ENCODE measurements at places on chromosomes 5 and 9.

DNA sequence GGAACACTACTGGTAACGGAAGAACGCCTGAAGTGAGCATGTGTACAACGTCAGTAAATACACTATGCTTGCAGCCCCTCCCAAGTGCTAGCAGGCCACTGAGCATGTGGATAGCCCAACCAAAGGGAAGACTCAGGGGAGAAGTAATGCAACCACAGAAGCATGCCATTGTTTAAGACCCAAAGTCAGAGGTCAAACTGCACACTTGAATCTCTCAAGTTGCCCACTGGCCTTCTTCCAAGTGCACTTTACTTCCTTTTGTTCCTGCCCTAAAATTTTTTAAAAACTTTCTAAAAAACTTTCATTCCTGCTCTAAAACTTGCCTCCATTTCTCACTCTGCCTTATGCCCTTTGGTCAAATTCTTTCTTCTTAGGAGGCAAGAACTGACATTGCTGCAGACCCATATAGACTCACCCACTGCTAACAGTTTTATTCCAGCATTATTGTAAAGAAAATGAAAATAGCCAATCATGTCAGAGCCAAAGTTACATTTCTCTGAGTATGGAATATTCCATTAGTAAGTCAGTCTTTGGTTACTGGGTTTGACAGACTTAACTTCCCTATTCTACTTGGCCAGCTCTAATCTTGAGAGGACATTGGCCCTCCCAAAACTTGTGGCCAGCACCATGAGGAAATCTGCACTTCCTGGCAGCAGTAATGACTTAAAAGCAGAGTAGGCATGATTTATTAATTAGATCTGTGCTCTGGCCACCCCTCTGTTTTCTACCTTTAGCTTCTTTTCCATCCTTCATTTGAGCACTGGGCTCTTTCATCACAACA is 76.9 kb downstream of the TSSK1B start:
- no peak for DNase-seq

GRCh38 chr5:17187786-17188170 is 29.7 kb upstream of the BASP1 start:
- DNase-seq, result no peak

- DNase-seq, result no peak
Measured at GRCh38 chr9:101038488-101038887, 10.0 kb downstream of the PLPPR1 start.

GRCh38 chr5:113218200-113218599 is 216.6 kb downstream of the TSSK1B start:
- DNase-seq, result no peak

GRCh38 chr5:79787448-79787847 is 97.8 kb downstream of the CMYA5 start:
- no peak for DNase-seq

DNA sequence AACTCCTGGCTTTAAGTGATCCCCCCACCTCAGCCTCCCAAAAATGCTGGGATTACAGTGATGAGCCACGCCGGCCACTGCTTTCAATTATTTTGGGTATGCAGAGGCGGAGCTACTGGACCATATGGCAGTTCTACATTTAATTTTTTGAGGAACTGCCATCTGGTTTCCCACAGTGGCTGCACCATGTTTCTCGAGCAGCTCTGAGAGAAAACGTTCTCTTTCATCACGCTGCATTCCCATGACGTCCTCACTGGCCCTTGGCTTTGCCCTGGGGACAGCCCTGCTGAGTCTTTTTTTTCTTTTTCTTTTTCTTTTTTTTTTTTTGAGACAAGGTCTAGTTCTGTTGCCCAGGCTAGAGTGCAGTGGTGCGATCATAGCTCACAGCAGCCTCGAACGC is 35.5 kb upstream of the GRHPR start:
- no peak for DNase-seq

DNA sequence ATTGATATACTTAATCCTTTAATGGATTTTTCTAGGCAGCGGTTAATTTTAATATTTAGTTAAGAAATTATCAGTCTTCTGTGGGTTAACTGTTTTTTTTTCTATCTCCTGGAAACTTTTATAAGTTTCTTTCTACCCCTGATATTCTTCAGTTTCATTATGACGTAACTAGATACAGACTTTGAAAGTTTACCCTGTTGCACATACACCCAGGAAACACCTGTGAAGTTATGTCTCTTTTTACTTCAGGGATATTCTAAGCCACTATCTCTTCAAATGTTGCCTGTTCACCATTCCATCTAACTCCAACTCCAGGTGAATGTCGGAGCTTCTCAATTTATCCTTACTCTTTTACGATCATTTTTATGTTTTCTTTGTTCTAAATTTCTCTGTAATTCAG is 329.0 kb downstream of the ICE1 start:
- DNase-seq, result no peak

GRCh38 chr5:90590-91547 is 1.1 kb upstream of the PLEKHG4B start:
- DNase-seq, result no peak

DNA sequence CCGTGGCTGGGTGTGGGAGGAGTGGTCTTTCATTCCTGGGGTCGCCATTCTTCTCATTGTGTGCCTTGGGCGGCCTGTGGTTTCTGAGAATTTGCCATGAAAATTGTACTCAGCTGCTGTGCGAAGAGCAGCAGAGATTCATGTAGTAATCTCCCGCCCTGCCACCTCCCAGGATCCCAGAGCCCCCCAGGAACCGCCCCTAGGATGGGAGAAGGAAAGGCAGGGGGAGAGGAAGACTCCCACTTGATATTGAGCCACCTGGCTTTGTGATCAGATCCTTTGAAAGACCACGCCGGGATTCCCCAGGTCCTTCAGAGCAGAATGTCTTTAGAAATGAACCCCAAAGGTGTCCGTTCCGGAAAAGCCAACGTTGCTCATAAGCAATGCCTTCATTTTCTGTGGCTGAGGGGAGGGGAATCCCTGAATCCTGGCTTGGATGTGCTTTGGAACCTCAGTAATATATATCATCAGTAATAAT is 27.6 kb downstream of the NEURL1B start:
- peak; percentile 6 for DNase-seq

- DNase-seq, result no peak
Measured at GRCh38 chr5:167255926-167256325, 1035.5 kb upstream of the WWC1 start.

- no peak for DNase-seq
Measured at GRCh38 chr5:1130218-1130946, 18.5 kb upstream of the SLC12A7 start.

DNA sequence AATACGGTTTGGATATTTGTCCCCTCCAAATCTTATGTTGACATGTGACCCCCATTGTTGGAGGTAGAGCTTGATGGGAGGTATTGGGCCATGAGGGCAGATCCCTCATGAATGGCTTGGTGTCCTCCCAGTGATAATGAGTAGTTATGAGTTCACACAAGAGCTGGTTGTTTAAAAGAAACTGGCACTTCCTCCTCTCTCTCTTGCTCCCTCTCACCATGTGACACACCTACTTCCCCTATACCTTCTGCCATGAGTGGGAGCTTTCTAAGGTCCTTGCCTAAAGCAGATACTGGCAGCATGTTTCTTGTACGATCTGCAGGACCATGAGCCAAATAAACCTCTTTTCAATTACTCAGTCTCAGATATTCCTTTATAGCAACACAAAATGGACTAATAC is 132.0 kb downstream of the PIK3R1 start:
- DNase-seq, result no peak
